ENCODE measurements at places on chromosomes 3 and 15. TPM values are rescaled to one million over a fixed set of nuclear protein-coding genes. Genes with fewer than 3 reads are reported as not detected.
A peak's percentile ranks its signal among the peaks of the same experiment; 100 is the strongest.

- DNase-seq: no peak
- H3K4me3 ChIP-seq: no peak overlapping the region
- peaks cover 31% of the 10 kb centered on the region for H3K4me1 ChIP-seq
- no peaks in the 10 kb centered on the region for H3K36me3 ChIP-seq
- no peaks in the 10 kb centered on the region for H3K27me3 ChIP-seq
- no peak overlapping the region for H3K27ac ChIP-seq
These were observed 1.9 kb downstream of the KLHDC8B start for GRCh38 chr3:49173116-49173791.

The PTH1R gene
- polyA plus RNA-seq: not detected

- H3K4me3 ChIP-seq: no peak overlapping the region
- no peaks in the 10 kb centered on the region for H3K27me3 ChIP-seq
- no peaks in the 10 kb centered on the region for H3K36me3 ChIP-seq
- DNase-seq: no peak
These were observed 23.0 kb downstream of the OIP5 start for GRCh38 chr15:41309226-41309905.

- H3K36me3 ChIP-seq: no peaks in the 10 kb centered on the region
- no peak for DNase-seq
- no peaks in the 10 kb centered on the region for H3K4me1 ChIP-seq
These were observed 20.9 kb downstream of the SYN2 start for GRCh38 chr3:12024959-12025570.

DNA sequence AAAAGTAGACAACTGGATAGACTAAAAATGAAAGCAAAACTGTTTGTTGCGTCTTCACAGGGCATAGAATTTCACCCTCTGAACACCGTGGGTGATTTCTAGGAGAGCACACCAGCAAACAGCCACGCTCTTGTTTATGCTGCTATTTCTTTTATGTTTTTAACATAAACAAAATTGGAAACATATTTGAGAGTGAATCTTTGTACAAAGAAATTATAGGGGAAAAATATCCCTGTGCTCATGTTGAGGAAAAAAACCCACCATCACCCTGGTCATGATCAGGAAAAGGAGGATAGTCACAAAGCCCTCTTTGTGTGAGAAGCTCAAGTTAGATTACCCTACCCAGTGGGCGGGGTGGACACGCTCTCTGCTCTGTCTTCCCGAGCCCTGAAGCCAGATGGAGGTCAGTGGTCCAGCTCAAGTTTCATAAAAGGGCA, 313.3 kb downstream of the SATB1 start:
- peak overlapping the region; percentile 77 for H3K4me3 ChIP-seq
- H3K36me3 ChIP-seq: no peaks in the 10 kb centered on the region
- no peaks in the 10 kb centered on the region for H3K27me3 ChIP-seq
- no peak for DNase-seq
- H3K4me1 ChIP-seq: peaks cover 8% of the 10 kb centered on the region

GRCh38 chr3:42518800-42519567, 16.5 kb downstream of the VIPR1 start:
- H3K4me1 ChIP-seq: peaks cover 42% of the 10 kb centered on the region
- H3K27ac ChIP-seq: peak overlapping the region; percentile 95
- no peak for DNase-seq
- peaks cover 21% of the 10 kb centered on the region for H3K36me3 ChIP-seq
- no peaks in the 10 kb centered on the region for H3K27me3 ChIP-seq
- no peak overlapping the region for H3K4me3 ChIP-seq

DNA sequence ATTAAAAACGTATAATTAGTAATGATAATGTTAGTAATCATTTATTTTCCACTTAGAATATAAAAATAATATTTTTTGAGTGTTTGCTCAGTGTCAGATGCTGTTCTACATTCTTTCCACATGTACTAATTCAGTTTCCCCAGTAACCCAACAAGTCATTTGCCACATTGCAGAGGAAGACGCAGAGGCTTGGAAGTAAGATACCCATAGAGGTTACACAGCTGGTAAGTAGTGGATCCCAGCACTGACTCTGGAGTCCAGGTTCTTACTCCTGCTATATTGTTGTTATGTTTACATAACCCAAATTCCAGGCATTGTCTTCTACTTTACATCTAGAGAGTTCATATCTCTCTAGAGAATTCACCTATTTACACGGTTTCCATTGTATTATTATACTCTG, 48.2 kb upstream of the MYO5C start:
- no peaks in the 10 kb centered on the region for H3K27me3 ChIP-seq
- no peak for DNase-seq
- H3K4me3 ChIP-seq: no peak overlapping the region
- H3K4me1 ChIP-seq: no peaks in the 10 kb centered on the region
- no peak overlapping the region for H3K27ac ChIP-seq

The CCDC14 gene
- 4.6 TPM for polyA plus RNA-seq

The TMED3 gene
- polyA plus RNA-seq: 67.6 TPM

The CHDH gene
- 0.04 TPM for polyA plus RNA-seq

- H3K27me3 ChIP-seq: peaks cover 92% of the 10 kb centered on the region
- H3K36me3 ChIP-seq: no peaks in the 10 kb centered on the region
- peak; percentile 24 for DNase-seq
- H3K4me1 ChIP-seq: peaks cover 3% of the 10 kb centered on the region
- H3K4me3 ChIP-seq: no peak overlapping the region
These were observed 33.3 kb upstream of the VPS33B start for GRCh38 chr15:91055548-91056331.

The THPO gene
- not detected for polyA plus RNA-seq

DNA sequence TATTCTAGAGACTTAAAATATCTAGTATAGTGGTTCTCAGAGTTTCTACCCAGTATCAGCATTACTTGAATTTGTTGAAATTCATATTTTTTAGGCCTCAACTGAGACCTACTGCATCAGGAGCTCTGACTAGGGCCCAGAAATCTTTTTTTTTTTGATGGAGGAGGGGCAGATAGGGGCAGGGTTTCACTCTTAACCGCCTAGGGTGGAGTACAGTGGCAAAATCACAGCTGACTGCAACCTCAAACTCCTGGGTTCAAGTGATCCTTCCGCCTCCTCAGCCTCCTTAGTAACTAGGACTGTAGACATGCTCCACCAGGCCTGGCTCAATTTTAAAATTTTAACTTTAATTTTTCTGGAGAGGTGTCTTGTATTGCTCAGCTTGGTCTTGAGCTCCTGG, 36.6 kb downstream of the CHD2 start:
- no peaks in the 10 kb centered on the region for H3K27me3 ChIP-seq
- H3K27ac ChIP-seq: no peak overlapping the region
- no peak for DNase-seq

DNA sequence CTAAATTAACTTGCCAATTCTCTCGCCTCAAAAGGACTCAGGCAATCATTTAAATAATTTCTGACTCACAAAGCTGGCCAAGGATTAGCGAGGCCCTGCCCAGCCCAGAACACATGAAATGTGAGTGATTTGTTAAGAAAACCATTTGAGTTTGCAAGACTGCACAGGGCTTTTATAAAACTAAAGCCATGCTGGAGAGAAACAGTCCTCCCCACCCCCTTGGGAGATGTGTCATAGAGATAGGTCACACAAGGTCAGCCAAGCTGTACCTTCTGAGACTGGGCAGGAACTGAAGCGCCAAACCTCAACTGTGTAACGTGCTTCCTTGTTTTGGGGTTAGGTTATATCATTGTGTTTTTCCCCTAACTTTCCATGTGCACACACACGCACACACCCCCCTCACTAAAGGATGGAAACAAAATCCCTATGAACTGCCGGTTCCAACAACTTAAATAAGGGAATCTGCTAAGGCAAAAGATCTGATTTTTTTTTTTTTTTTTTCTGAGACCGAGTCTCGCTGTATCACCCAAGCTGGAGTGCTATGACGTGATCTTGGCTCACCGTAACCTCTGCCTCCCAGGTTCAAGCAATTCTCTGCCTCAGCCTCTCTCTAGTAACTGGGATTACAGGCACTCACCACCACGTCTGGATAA, 8.1 kb downstream of the SPATA12 start:
- H3K27ac ChIP-seq: no peak overlapping the region
- H3K4me1 ChIP-seq: peaks cover 15% of the 10 kb centered on the region
- H3K36me3 ChIP-seq: peaks cover 8% of the 10 kb centered on the region
- H3K4me3 ChIP-seq: no peak overlapping the region

The RPL35A gene
- 2,221 TPM for polyA plus RNA-seq

The CTDSPL2 gene
- 41.2 TPM for polyA plus RNA-seq

DNA sequence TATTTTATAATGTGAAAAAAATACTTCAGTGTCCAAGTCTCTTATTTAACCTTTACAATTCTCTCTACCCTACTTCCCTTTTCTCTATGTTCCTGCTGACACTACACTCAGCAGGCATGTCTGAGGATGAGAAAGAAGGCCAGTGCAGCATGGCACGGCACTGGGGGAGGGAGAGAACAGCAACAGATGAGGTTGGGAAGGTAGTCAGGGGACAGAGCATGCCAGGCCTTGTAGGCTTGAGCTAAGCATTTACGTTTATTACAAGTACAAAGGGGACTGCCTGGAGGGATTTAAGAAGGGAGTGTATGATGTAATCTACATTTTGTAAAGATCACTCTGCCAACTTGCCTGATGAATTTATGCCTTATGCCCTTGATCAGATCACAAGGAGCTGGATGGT, 117.3 kb upstream of the WNT5A start:
- DNase-seq: no peak
- H3K27me3 ChIP-seq: peaks cover 5% of the 10 kb centered on the region
- H3K4me1 ChIP-seq: no peaks in the 10 kb centered on the region
- H3K4me3 ChIP-seq: no peak overlapping the region

The FBXO40 gene
- polyA plus RNA-seq: not detected

- H3K4me1 ChIP-seq: no peaks in the 10 kb centered on the region
- no peak for DNase-seq
- H3K4me3 ChIP-seq: no peak overlapping the region
- H3K27me3 ChIP-seq: no peaks in the 10 kb centered on the region
These were observed 134.2 kb downstream of the OTOL1 start for GRCh38 chr3:161630794-161631193.

DNA sequence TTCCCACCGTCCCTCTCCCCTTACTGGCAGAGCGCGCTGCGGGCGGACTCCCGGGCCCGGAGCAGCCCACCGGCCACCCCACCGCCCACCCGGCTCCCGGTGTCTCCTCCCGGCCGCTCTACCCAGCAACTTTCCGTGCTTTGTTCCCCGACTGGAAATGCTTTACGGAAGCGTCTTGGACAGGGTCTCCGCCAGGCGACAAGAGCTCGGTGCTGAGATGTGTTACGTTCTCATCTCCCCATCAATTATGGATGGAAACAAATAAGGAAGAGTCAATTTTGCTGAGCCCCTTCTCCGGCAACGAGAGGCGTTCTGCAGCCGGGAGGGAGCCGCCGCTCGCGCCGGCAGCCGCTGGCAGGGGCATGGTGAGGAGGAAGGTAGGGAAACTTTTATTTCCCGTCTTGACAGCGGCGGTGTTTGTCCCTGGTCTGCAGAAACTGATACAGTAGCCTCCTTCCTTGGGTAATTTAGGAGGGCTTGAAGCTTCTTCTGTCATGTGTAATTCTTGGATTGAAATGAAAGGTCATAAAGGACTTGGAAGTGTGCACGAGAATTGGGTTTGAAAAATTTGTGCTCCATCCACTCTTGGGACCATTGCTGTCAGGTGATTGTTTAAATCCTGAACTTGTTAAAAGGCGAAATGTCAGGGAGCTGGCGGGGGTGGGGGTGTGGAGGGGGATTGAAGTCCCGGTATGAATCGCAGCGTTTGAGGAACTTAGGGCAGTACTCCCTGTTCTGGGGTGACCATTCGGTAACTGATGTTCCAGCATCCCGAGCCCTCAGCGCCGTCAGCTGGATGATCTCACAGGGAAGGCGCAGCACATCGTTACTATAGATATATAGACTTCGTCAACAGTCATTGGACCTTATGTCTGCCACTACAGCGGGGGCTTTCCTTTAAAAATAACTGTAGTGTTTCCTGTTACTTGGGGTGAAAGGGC, 1.5 kb downstream of the SEMA6D start:
- H3K36me3 ChIP-seq: no peaks in the 10 kb centered on the region
- peaks cover 9% of the 10 kb centered on the region for H3K4me1 ChIP-seq
- peaks cover 30% of the 10 kb centered on the region for H3K27me3 ChIP-seq
- H3K4me3 ChIP-seq: no peak overlapping the region
- no peak for DNase-seq

DNA sequence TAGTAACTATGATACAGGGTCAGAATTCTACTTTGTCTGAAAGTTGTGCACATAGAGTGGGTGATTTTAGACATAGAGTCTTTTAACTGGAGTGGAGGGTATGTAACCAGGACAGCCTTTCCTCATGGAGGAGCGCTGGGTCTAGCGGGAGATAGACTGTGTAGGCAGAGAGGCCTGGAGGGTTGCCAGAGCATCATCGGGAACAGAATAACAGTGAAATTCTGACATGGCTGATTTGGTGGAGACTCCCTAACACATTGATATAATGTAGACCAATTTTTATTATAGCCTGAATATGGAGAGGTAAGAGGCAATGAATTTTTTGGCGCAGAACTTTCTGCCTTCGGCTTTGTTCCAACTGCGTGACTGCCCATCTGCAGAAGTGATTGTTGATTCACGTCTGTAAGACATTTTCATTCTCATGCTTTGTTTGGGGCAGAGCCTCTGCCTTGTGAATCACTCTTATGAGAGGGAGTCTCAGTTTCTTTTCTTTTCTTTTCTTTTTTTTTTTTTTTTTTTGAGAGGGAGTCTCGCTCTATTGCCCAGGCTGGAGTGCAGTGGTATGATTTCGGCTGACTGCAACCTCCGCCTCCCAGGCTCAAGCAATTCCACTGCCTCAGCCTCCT, 16.0 kb downstream of the LPP start:
- H3K4me1 ChIP-seq: peaks cover 45% of the 10 kb centered on the region
- no peak for DNase-seq
- H3K27me3 ChIP-seq: no peaks in the 10 kb centered on the region
- H3K4me3 ChIP-seq: no peak overlapping the region

The GLDN gene
- not detected for polyA plus RNA-seq

The CHL1 gene
- polyA plus RNA-seq: not detected

GRCh38 chr3:105868742-105869530, at the start of gene CBLB:
Gene CBLB (minus strand): TSS chr3:105869012. CDS start chr3:105867577, 1,435 bp downstream.
- no peaks in the 10 kb centered on the region for H3K27me3 ChIP-seq
- H3K4me1 ChIP-seq: peaks cover 52% of the 10 kb centered on the region
- H3K4me3 ChIP-seq: peak within 1 kb of the TSS; percentile 100
- H3K27ac ChIP-seq: peak within 1 kb of the TSS; percentile 99

GRCh38 chr15:50009634-50010033, 109.4 kb downstream of the ATP8B4 start:
- H3K4me3 ChIP-seq: no peak overlapping the region
- H3K36me3 ChIP-seq: no peaks in the 10 kb centered on the region
- no peaks in the 10 kb centered on the region for H3K27me3 ChIP-seq
- no peak overlapping the region for H3K27ac ChIP-seq
- H3K4me1 ChIP-seq: no peaks in the 10 kb centered on the region

The IMPG2 gene
- not detected for polyA plus RNA-seq

The GMNC gene
- not detected for polyA plus RNA-seq

The IL20RB gene
- polyA plus RNA-seq: not detected

All from naive thymus-derived CD8-positive, alpha-beta T cell (primary cell).